PC-9 (cell line): ENCODE measurements at places on chromosomes 12 and 14. TPM values are rescaled to one million over a fixed set of nuclear protein-coding genes. Genes with fewer than 3 reads are reported as not detected.

- no peak for DNase-seq
These were observed 31.3 kb upstream of the ULK1 start for GRCh38 chr12:131862994-131863710.

DNA sequence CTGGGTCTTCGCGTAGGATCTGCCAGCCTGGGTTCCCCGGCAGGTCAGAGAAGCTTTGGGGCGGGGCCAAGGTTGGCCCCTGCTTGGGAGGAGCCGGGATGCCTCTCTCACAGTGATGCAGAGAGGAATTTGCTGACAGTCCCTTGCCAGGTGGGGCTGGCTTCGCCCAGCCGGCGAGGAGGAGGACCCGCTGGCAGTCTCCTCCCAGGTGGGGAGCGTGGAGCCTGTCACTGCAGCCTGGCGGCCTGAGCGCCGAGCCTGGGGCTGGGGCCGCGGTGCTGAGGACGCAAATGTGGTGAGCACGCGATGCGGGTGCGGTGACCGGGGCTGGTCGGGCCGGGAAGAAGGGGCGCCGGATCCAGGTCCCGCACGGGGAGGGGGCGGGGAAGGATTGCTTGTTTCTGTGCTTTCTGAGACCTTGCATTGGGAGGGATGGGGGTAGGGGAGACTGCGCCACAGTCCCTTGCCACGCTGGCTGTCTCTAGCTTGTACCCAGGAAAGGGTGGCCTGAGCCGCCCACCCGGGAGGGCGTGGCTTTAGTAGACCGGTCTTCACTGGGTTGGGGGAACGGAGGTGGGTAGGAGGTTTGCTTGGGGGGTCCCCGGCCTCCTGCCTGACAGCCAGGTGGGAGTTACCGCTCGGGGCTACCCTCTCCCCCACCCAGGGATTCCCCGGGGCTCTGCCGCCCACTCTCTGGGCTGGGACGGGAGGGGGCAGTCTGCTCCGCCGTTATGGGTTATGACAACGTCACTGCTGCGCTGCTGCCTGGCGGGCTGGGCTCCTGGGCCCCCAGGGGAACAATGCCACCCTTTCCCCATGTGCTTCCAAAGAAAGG, at the start of gene TMEM63C:
TMEM63C (plus strand) TSS at position 196 of the 835 bp plus-strand sequence. CDS start 37,016 bp downstream, outside the sequence.
- peak; percentile 66 for DNase-seq

NRXN3 gene
- total RNA-seq, result not detected in 2 replicates

DNA sequence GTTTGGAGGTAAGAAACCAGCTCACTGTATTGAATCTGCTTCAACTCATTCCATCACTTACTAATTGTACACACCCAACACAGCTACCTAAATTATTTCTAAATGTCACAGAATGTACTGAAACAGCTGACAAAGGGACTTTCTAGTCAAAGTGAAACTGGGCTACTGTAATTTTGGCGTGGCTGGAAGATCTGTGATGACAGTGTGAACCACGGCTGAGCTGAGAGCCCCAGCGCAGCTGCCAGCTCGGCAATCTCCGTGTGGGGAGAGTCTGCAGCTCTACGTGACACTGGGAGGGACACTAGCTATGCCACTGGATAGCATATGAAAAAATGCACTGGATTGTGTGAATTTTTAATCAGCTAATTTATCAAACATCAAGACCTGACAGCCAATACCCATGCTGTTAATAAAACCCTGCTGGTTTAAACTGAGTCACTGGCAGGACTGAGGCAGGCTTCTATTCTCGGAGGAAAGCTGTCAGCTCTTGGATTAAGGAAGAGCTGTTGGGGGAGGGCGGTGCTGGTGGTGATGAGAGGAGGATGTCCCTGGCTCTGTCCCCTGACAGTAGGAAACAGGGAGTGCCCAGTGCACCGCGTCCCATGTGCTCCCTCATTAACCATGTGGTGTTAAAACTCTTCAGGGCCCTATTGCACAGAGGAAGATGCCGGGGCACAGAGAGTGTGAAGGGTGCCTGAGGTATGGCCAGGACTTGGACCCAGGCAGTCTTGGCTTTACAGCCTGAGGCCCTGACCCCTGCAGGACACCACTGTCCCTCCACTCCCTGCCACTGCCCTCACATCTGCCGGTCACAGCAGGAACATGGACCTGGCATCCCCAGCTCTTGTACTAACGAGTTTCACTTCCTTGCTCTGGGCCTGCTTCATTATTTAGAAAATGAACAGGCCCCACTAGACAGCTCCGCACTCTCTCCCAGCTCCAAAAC, 13.3 kb downstream of the SLC15A4 start:
- DNase-seq, result no peak

GRCh38 chr12:71070416-71071128, 87.2 kb downstream of the TSPAN8 start:
- no peak for DNase-seq

GRCh38 chr12:104538891-104539462, 82.2 kb downstream of the CHST11 start:
- DNase-seq, result no peak
